Activated T-cell treated with anti-CD3 and anti-CD28 coated beads, Interleukin-2, amount 50 U/mL, for 72 hours (primary cell): ENCODE measurements at places on chromosomes 7 and 10. TPM values are rescaled to one million over a fixed set of nuclear protein-coding genes. Genes with fewer than 3 reads are reported as not detected.

FAM25A gene
- not detected for total RNA-seq

GGCT gene
- total RNA-seq = 84.4 TPM

NME8 gene
- total RNA-seq = not detected

DNA sequence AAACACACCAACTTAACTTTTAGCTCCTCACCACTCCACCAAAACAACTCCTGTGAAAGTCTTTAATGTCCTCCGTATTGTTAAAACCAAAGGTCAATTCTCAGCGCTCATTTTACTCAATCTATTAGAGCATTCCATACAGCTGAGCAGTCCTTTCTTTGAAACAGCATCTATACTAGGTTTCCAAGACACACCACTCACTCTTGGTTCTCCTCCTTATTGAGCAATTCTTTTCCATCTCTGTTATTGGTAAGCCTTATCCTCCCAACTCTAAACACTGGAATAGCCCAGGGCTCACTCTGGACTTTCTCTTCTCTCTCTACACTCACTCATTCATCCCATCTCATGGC, 34.9 kb downstream of the COA1 start:
- peaks cover 21% of the 10 kb centered on the region for H3K4me1 ChIP-seq
- no peak for DNase-seq
- no peaks in the 10 kb centered on the region for H3K36me3 ChIP-seq
- no peaks in the 10 kb centered on the region for H3K27me3 ChIP-seq
- no peak overlapping the region for H3K4me3 ChIP-seq

GRCh38 chr10:131776496-131776895, 124.3 kb upstream of the PPP2R2D start:
- H3K36me3 ChIP-seq = peaks cover 13% of the 10 kb centered on the region
- no peak overlapping the region for H3K4me3 ChIP-seq
- H3K27ac ChIP-seq = no peak overlapping the region
- H3K4me1 ChIP-seq = no peaks in the 10 kb centered on the region
- H3K27me3 ChIP-seq = no peaks in the 10 kb centered on the region

DNA sequence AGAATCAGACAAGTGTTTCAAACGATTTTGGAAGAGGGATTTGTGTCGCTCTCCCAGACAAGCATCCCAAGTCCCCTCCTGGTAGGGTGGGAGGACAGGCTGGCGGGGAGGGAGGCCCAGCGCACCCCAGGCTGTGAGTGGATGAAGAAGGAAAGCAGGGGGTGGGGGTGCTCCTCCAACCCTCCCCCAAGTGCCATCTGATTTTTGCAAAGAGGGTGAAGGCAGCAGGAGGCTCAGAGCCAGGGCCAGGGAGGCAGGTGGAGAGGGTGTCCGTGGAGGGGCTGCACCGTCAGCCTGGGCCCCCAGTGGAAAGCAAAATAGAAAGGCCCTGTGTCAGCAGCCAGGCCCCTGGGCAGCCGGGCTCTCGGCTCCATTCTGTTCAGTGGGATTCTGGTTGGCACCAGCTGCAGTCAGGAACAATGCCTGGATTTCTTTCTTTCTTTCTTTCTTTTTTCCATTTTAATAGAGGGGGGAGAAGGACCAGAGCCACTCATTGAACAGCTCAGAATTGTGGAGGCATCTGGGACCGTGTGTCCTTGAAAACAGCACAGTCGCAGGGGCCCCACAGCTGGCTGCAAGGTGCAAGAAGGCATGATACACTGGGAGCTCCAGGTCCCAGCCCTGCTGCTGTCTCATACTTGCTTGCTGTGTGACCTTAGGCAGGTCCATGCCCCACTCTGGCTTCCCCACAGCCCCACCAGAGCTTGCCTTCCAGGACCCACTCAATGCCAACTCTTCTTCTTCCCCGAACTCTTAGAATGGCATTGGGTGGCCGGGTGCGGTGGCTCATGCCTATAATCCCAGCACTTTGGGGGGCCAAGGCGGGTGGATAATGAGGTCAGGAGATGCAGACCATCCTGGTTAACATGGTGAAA, 7.1 kb upstream of the ZMIZ1 start:
- peaks cover 19% of the 10 kb centered on the region for H3K4me1 ChIP-seq
- no peaks in the 10 kb centered on the region for H3K36me3 ChIP-seq
- no peak overlapping the region for H3K4me3 ChIP-seq
- no peaks in the 10 kb centered on the region for H3K27me3 ChIP-seq
- no peak overlapping the region for H3K27ac ChIP-seq
- DNase-seq = no peak

- peaks cover 37% of the 10 kb centered on the region for H3K4me1 ChIP-seq
- peaks cover 10% of the 10 kb centered on the region for H3K27me3 ChIP-seq
Observed at GRCh38 chr10:62430881-62431280, 56.7 kb downstream of the ZNF365 start.

DNA sequence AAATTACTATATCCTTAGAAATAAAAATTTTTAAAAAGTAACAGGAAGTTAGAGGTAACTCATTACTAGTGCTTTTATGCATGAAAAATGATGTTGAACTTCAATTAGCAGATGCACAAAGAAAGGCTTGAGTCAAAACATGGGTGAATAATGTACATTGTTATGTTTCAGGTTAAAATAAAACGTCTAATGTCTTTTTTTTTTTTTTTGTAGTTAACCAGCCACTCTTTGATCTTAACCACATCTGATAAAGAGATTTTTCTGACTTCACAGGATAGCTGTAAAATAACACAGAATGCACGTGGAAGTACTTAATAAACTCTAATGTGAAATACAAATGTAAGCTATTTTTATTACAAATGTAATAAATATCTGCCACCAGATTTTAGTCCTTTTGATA, 61.7 kb downstream of the GSAP start:
- no peak overlapping the region for H3K4me3 ChIP-seq
- H3K4me1 ChIP-seq = peaks cover 42% of the 10 kb centered on the region
- no peak for DNase-seq
- H3K27ac ChIP-seq = no peak overlapping the region
- peaks cover 10% of the 10 kb centered on the region for H3K27me3 ChIP-seq

DNA sequence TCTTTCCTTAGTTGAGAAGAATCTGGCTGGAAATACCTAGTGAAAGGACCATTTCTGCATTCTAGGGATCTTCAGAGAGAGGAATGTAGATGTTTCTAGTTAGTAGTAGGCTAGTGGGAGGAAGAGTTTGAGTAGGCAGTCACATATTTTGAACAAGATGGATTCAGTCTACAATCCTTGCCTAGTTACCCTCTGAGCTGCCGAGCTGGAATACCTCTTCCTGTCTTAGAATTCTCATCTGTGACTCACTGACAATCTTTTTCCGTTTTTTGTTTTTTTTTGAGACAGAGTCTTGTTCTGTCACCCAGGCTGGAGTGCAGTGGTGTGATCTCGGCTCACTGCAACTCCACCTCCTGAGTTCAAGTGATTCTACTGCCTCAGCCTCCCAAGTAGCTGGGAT, 30.7 kb upstream of the PLPP4 start:
- no peaks in the 10 kb centered on the region for H3K36me3 ChIP-seq
- peaks cover 4% of the 10 kb centered on the region for H3K4me1 ChIP-seq
- peaks cover 8% of the 10 kb centered on the region for H3K27me3 ChIP-seq
- no peak overlapping the region for H3K27ac ChIP-seq
- no peak overlapping the region for H3K4me3 ChIP-seq

GRCh38 chr10:103506061-103506460, 12.6 kb downstream of the NEURL1 start:
- DNase-seq = no peak
- H3K4me1 ChIP-seq = peaks cover 36% of the 10 kb centered on the region
- no peaks in the 10 kb centered on the region for H3K36me3 ChIP-seq
- H3K27ac ChIP-seq = no peak overlapping the region
- peaks cover 45% of the 10 kb centered on the region for H3K27me3 ChIP-seq

DNA sequence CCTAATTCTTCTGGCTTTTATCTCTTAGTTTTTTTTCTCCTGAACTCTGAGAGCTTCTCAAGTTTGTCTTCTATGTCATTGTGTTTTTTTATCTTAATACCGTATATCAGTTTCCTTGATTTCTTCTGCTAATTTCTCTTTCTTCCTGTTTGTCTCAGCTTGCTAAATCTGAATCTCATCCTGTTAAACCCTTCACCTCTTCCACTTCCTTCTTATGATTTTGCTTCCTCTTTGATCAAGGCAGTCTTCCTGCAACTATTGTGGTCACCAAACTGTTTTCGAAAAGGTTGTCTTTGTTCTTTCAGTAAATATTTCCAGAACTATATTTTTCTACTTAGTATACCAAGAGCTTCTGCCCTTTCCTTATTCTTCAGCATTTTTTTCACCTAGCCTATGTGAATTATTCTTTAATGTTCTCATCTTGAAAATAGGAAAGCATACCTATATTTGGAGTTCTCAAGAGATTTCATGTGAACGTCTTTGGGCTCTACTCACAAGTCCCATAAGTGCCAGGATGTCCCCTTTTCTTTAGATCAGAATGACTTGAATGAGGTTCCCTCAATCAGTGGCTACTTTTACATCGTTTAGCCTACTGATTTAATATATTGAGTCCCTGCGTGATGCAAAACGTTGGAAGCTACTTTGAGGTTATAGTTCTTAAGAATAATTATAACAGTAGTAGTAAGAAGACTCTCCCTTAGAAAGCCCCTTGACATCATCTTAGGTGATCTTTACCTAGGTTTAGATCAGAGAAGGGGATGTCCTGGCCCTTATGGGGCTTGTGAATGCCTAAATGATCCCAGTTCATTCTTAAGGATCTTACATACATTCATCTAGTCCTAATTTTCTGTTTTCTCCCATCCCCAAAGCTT, 415.4 kb upstream of the AUTS2 start:
- peaks cover 1% of the 10 kb centered on the region for H3K36me3 ChIP-seq
- peaks cover 6% of the 10 kb centered on the region for H3K4me1 ChIP-seq
- H3K27ac ChIP-seq = no peak overlapping the region
- H3K27me3 ChIP-seq = no peaks in the 10 kb centered on the region
- H3K4me3 ChIP-seq = no peak overlapping the region
- no peak for DNase-seq

GRCh38 chr7:129538790-129539189, 36.5 kb downstream of the SMKR1 start:
- H3K27me3 ChIP-seq = peaks cover 12% of the 10 kb centered on the region
- H3K4me1 ChIP-seq = peaks cover 13% of the 10 kb centered on the region
- no peak for DNase-seq
- no peaks in the 10 kb centered on the region for H3K36me3 ChIP-seq
- H3K27ac ChIP-seq = no peak overlapping the region
- H3K4me3 ChIP-seq = no peak overlapping the region

- no peaks in the 10 kb centered on the region for H3K27me3 ChIP-seq
- no peak for DNase-seq
- H3K4me1 ChIP-seq = no peaks in the 10 kb centered on the region
- H3K27ac ChIP-seq = no peak overlapping the region
Observed at GRCh38 chr7:22231806-22232205, 125.1 kb downstream of the RAPGEF5 start.

DNA sequence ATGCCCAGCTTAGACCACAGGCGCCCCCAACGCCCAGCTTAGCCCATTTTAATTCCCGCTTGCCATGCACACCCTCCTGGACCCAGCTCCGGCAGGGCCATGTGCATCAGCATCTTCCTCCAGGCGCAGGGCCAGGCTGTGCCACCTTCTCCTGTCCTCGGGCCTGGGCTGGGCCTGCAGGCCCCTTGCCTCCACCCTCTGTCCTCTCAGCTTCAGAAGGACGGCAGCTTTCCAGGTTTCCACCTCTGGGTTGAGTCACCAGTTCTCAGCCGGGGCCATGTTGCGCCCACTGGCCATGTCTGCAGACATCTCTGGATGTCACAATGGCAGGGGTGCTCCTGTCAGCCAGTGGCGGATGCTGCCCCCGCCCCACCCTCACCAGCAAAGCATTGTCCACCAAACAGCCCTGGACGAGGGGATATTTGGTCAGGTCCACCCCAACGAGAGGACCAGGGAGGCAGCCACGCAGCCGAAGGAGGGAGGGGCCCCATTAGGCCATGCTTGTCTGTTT, 59.1 kb upstream of the NKX6-2 start:
- peaks cover 11% of the 10 kb centered on the region for H3K4me1 ChIP-seq
- no peak for DNase-seq
- H3K27me3 ChIP-seq = peaks cover 8% of the 10 kb centered on the region
- no peak overlapping the region for H3K4me3 ChIP-seq
- H3K36me3 ChIP-seq = peaks cover 9% of the 10 kb centered on the region

DNA sequence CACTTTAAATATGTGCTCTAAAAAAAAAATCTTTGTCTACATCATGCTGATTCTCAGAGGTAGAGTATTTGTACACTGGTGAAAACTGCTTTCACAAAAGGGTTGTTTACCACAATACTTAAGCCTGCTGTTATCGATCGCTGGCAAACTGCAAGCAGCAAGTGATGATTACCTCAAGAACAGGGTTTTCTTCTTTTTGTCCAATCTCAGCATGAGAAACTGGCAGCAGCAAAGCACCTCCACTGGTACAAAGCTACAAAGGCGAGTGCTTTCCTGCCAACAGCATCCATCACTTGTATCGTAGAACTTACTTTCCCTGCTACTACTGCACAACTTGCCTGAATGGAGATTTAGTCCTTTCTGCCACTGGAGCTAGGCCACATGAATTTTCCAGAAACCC, 276.5 kb downstream of the DGKB start:
- no peaks in the 10 kb centered on the region for H3K4me1 ChIP-seq
- H3K36me3 ChIP-seq = no peaks in the 10 kb centered on the region
- H3K27me3 ChIP-seq = no peaks in the 10 kb centered on the region
- DNase-seq = no peak
- no peak overlapping the region for H3K27ac ChIP-seq
